ENCODE measurements at places on chromosomes 1 and 21. TPM values are rescaled to one million over a fixed set of nuclear protein-coding genes. Genes with fewer than 3 reads are reported as not detected.

- H3K27me3 ChIP-seq = peaks cover 2% of the 10 kb centered on the region
- no peak for DNase-seq
- H3K27ac ChIP-seq = no peak overlapping the region
- H3K4me3 ChIP-seq = no peak overlapping the region
- H3K36me3 ChIP-seq = no peaks in the 10 kb centered on the region
- peaks cover 2% of the 10 kb centered on the region for H3K4me1 ChIP-seq
Measured at GRCh38 chr1:55368698-55369097, 153.5 kb upstream of the USP24 start.

DNA sequence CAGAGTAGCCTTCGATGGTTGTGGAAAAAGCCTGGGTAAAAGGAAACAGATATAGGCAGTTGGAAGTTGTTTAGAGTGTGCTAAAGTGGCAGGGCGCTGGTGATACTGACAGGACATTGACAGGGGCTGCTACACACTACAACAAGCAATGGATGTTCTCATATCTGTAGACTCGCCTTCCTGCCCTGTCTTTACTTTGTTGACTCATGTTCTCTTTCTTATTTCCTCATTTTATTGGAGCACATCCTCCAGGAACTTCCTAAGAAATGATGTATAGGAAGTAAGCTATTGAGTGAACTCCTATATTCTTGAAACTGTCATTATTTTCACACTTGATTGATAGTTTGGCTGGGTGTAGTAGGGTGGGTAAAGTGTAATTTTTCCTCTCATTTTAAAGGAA is 51.0 kb downstream of the C4BPA start:
- H3K36me3 ChIP-seq = peaks cover 4% of the 10 kb centered on the region
- H3K4me1 ChIP-seq = no peaks in the 10 kb centered on the region
- peaks cover 4% of the 10 kb centered on the region for H3K27me3 ChIP-seq
- DNase-seq = no peak
- no peak overlapping the region for H3K27ac ChIP-seq

DNA sequence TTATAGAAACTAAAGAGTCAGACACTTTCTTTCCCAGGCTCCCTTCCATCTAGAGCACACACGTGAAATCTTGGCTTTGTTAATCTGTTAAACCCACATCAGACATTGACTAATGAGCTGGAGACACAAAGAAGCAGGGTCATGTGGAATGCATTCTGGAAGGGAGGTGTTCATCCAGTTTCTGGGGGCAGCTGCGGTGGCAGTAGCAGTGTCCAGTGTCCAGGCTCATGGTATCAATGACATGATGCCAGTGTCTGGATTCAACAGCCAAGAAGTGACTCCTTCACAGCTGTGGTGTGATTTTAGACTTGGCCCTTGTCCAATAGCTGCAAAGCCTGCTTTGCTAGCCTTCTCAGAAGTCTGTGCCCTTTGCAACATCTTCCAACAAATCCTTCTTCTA is 95.2 kb downstream of the NTPCR start:
- H3K27ac ChIP-seq = no peak overlapping the region
- no peaks in the 10 kb centered on the region for H3K4me1 ChIP-seq
- H3K36me3 ChIP-seq = peaks cover 20% of the 10 kb centered on the region
- DNase-seq = no peak
- no peak overlapping the region for H3K4me3 ChIP-seq

The RGS7 gene
- total RNA-seq = not detected

All from activated T-helper 1 cell treated with anti-CD3 and anti-CD28 coated beads, Interleukin-12 subunit alpha, Interleukin-12 subunit beta, Interleukin-2, Interleukin-4 antibody, amounts not matched to agents 30 ng/mL and 10 ng/mL and 1 ng/mL, durations not matched to agents 14 hours and 24 hours and 36 hours (primary cell).